ENCODE measurements at places on chromosomes 1 and 21.

- DNase-seq = no peak
These were observed 1.1 kb downstream of the ERO1B start for GRCh38 chr1:236280438-236281197.

- no peak for DNase-seq
These were observed 2.5 kb downstream of the WNT9A start for GRCh38 chr1:227944931-227945890.

- no peak for DNase-seq
These were observed 75.8 kb downstream of the PGBD5 start for GRCh38 chr1:230350208-230350921.

- no peak for DNase-seq
These were observed 79.6 kb downstream of the SLC45A1 start for GRCh38 chr1:8397511-8397910.

GRCh38 chr1:107272321-107272720, 131.5 kb downstream of the NTNG1 start:
- DNase-seq = no peak

GRCh38 chr1:7248549-7249199, 463.4 kb downstream of the CAMTA1 start:
- no peak for DNase-seq

DNA sequence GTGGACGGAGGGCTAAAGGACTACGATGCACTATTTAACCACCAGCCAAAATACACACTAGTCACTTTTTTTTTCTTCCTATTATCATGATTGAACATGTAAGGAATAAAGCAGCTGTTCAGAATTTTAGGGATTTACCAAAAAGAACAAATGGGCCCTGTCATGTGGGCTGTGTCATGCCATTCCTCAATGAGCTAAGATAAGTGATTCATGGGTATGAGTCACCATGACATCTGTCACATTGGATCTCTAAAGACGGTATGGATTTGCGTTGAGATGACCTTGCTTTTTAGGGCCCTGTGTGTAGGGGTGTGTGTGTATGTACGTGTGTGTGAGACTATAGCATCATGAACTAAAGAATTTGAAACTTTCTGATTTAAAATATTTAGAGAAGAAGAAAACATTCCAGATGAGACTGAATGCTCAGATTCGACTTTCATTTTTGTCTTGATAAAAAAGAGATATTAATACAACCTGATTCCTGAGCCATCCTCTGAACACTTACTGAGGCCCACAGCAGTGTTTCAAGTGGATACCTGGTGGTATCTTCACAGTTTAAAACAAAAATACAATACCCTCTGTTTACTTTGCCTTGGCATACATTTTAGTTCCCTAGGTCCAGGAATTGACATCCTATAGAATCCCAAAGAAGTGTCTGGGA, 246.1 kb upstream of the DUSP10 start:
- DNase-seq = no peak

DNA sequence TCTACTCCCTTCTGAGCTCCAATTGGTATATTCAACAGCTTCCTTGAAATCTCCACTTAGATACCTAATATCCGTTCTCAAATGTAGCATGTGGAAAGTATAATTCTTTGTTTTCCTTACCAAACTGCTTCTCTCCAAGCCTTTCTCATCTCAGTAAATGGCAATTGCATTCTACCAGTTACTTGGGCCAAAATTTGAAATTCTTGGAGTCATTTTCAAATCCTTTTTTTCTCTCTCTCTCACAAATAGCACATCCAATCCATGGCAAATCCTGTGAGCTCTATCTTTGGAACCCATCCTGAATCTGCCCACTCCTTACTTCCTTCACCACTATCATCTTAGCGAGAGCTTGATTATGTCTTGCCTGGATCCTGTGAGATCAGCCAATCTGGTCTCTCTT, 39.3 kb upstream of the SLC35F3 start:
- no peak for DNase-seq

DNA sequence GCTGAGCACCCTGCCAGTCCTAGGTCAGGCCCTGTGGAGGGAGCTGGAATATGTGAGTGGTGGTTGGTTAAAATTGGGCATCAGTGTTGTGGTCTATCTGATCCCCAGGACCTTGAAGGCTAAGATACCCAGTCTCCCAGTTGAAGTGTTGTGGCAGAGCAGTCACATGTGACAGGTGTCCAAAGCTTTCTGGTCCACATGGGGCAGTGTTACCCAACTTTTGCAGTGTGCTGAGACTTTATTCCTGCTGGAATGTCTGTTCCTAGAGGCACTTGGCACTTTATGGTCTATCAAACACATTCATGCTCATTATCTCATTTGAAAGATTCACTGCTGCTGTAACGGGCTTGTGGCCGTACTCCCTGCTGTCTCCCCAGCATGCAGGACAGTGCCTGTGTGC, 21.0 kb upstream of the LORICRIN start:
- DNase-seq = no peak

DNA sequence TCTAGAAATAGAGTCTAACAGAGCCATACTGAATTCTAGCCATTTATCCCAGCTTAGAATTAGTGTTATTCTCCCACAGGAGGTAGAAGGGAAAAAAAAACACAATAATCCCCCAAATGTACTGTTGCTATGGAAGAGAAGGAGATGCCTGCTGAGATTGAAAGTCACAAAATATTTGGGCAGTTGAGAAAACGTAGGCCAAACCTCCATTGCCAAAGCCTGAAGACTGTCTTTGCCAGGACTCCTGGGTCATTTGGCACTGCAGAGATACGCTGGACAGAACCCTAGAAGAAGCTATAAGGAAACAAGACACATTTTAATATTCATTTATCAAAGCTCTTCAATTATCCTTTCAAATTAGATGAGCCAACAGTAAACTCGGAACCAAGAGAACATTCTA, 22.3 kb downstream of the BARHL2 start:
- DNase-seq = no peak

DNA sequence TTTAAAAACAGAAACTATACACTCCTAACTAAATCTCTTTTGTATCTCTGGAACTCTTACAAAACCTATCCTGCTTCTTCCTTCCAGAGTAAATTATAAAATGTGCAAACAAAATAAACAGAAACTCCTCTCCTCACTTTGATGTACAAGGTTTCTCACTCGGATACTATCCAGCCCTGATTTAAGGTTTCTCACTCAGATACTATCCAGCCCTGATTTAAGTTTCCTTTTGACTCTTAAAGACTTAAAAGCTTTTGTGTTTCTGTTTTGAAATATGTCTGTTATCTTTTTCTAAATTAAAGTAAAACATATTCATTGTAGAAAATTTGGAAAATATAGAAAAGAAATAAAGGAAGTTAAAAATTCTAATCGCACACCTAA, 132.5 kb downstream of the CRB1 start:
- no peak for DNase-seq

DNA sequence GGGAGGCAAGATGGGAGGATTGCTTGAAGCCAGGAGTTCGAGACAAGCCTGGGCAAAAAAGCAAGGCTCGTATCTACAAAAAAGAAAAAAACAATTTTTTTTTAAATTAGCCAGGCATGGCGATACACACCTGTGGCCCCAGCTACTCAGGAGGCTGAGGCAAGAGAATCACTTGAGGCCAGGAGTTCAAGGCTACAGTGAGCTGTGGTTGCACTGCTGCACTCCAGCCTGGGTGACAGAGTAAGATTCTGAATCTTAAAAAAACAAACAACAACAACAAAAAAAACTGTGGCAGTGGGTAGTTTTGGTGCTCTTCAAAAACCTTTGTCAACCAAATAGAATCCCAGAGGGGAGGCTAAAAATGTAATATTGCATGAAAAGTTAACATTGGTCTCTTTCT, 734 bp downstream of the PTPN22 start:
- no peak for DNase-seq

- no peak for DNase-seq
These were observed 6.5 kb upstream of the C2CD4D start for GRCh38 chr1:151846062-151846568.

- no peak for DNase-seq
These were observed 9.2 kb downstream of the FCRL3 start for GRCh38 chr1:157691285-157691920.

- no peak for DNase-seq
These were observed 15.7 kb downstream of the SPOCD1 start for GRCh38 chr1:31799895-31800673.

- DNase-seq = no peak
These were observed 291.9 kb upstream of the NR5A2 start for GRCh38 chr1:199735660-199736059.
